SK-N-SH (cell line): ENCODE measurements at places on chromosomes 1 and 21.

GRCh38 chr1:35707601-35708440 is 10.9 kb downstream of the C1orf216 start:
- peak; percentile 92 for DNase-seq

DNA sequence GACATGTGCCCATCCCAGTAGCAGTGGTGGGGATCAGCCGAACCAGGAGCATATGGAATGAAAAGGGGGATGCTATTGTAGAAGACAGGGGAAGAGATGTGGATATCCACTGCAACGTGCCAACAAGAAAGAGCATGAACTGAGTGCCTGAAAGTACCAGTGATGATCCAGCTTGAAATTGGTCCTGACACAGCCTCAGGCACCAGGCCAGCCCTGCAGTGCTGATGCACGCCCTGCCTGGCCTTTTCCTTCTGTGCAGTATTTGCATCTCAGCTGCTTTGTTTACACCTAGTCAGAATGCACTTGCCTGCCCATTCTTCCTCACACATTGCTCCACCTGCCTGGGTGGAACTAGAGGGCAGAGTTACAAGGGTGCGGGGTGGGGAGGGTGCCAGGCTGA is 50.3 kb upstream of the ARTN start:
- peak; percentile 24 for DNase-seq

- peak; percentile 55 for DNase-seq
Measured at GRCh38 chr1:203153989-203154821, 21.4 kb downstream of the MYBPH start.

DNA sequence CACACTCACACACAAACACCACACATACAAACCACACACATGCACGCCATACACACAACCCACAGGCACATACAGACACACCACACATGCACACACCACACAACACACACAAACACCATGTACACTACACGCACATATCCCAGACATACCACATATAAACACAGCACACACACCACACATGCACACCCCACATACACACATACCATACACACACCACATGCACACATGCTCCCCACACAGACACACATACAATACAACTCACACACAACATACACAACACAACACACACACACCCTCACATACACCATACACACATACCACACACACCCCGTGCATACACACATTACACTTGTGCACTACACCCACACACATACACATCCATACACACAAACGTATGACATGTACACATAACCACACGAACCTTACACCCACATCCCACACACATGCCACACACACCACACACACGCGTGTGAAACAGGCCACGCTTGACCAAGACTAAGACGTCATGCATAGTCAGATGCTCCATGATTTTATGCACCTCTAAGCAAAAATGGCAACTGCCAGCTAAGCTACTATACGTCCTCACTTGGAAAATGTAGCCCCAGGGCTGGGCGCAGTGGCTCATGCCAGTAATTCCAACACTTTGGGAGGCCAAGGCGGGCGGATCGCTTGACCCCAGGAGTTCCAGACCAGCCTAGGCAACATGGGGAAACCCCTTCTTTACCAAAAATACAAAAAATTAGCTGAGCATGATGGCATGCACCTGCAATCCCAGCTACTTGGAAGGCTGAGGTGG is 77.4 kb upstream of the TMPRSS2 start:
- DNase-seq = no peak

DNA sequence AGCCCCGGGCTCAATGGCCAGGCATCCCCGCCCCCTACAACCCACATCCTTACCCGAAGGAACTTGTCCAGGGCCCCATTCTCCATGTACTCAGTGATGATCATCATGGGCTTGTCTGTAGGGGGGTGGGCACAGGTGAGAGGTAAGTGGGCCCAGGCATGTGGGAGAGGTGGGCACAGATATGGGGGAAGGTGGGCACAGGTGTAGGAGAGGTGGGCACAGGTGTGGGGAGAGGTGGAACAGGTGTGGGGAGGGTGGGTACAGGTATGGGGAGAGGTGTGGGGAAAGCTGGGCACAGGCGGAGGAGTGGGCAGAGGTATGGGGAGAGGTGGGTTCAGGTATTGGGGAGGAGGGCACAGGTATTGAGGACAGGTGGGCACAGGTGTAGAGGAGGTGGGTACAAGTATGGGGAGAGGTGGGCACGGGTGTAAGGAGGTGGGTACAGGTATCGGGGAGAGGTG is 23.5 kb downstream of the EPHA2 start:
- DNase-seq = no peak
